ENCODE measurements at places on chromosomes 11 and 22.

DNA sequence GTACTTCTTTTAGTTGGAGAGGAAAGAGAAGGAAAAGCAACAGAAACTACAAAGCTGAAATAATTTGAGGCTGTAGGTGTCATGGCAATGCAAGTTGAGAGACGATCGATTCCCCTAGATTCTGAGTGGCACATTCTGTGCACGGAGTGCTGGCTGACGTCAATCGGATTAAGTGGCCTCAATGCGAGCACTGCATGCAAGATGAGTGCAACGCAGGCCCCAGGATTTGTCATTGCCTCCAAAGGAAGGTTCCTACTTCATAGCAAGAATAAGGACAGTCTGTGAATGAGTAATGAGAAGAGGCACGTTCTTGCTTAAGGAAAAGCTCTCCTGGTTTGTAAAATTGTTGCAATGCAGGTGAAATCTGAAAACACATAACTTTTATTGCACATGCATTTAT lies 892.4 kb downstream of the KCNA4 start:
- no peak for DNase-seq

DNA sequence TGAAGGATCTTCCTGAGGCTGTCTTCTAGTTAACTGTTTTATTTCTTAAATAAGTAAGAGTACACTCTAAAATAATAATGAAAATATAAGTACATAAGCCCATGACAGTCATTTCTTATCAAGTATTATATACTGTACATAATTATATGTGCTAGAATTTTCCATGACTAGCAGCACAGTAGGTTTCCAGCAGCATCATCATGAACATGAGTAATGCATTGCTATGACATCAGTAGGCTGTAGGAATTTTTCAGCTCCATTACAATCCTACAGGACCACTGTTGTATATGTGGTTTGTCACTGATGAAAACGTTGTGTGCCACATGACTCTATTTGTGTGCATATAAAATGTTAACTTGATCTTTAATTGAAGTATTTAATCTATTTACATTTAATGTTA lies 22.0 kb downstream of the ZNF202 start:
- no peak for DNase-seq

DNA sequence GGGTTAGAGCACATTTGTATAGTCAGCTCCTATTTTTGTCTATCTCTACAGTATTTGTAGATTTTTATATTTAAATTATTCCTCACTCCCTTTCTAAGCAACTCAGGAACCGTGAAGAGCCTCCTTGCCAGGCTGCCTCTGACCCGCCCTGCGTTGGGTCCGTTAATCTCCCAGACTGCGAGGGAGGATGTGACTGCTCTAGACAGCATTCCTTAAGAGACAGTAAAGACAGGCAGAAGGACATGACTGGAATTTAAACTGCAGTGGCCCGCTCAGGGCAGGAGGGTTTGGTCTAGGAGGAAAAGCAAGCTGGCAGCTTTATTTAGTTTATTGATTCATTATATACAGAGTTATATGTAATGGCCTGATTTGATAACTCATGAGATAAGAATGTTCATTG lies 413.7 kb downstream of the TMEM135 start:
- no peak for DNase-seq

DNA sequence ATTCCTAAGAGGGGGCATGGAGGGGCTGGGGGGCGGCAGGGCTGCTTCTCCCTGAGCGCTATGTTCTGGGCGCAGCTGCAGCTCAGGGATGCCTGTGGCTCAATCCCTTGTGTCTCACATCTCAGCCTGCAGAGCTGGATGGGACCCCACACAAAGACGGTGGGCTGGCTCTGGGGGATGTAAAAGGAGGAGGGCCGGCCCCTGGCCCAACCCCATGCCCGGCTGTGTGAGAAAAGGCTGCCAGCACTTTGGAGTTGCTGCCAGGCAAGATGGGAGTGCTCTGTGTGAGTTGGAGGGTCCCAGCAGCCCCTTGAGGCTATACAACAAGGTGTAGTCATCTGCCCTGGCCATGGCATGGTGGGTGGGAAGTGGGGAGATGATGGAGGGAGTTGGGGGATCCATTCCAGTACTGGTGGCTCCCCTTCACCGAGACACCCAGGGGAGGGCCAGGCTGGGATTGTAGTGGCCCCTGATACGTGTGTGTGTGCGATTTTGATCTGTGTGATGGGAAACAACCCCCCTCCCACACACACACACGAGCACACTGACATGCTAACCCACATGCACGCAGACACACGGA lies 1.3 kb upstream of the TBX10 start:
- no peak for DNase-seq

GRCh38 chr11:70566768-70567530 lies 168.6 kb downstream of the CTTN start:
- no peak for DNase-seq

DNA sequence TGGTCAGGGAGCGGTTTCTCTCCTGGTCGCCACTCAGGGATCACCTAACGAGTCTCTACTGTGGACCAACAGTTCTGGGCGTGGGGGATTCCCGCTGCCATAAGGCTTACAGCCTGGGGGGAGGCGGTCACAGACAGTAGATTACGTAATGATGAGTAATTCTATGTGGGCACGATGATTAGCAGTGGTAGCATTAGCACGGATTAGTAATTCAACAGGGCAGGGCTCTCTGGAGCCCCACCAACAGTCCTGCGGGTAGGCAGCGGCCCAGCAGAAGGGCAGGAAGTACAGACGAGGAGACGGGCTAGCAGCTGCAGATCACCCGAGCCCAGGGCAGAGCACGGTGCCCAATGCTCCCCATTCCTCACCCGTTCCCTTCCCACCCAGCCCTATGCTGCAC lies 3.6 kb downstream of the SHISAL1 start:
- no peak for DNase-seq

DNA sequence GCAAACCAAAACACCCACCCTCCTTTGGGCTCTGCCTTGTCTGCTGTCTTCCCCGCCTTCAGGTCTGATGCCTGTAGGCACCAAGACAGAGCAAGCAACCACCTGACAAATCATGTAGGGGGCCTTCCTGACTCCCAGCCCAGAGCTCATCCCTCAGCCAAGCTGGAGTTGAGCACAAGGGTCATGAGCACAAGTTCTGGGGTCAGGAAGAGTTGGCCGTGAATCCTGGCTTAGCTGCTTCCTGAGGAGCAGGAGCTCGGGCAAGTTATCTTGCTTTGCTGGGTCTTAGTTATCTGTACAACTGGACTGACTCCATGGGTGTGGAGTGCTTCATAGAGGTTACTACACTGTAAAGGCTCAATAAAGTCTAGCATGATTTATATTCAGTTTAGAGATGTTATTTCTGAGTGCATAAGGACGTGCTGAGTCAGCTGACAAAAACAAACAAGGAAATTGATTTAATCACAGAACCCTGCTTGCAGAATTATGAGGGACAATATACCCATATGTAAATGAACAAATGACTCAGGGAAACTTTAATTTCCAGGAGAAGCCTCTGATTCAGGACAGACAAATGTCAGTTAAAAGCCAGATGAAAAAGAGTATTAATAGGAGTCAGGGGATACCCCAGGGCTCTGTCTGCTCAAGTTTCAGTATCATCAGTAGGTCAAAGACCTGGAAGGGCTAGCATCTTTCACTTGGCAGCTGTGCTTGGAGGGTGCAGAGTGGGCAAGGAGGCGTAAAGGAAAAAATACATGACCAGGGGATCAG lies 15.0 kb upstream of the APOA1 start:
- DNase-seq: no peak

DNA sequence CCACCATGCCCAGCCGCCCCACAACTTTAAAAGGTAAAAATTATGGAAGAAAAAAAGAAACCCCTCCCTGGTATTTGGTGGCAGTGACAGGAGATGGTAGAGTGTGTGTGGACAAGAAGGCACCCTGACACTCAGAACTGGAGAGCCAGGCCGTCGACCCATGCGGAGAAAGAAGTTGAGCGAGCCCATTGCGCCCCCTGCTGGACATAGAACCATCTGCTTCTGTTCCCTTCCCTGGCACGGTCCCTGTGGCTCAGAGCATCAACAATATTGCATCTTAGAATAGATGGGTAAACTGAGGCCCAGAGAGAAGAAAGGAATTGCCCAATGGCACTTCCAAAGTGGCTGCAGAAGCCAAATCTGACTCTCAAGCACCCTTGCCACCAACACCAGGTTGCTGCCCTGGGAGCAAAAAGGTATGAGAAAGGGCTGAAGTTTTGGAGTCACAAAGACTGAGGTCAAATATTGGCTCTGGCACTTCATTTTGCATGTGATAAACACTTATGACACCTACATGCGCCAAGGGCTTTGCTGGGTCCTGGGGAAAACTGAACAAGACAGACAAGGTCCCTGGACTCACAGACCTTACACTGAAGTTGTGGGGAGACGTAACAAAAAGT lies 8.6 kb downstream of the MRPL11 start:
- DNase-seq: peak; percentile 71

DNA sequence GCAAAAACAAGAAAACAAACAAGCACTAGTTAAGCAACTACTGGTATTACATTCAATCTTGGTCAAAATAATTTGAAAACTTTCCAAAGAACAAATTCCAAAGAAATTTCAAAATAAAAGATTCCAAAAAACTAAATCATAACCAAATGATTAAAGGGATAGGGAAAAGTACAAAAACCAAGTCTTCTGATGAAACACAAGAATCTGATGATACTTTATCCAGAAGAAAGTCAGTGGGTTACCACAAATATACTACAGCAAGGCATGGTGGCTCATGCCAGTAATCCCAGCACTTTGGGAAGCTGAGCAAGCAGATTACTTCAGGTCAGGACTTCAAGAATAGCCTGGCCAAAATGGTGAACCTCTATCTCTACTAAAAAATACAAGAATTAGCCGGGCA lies 59.1 kb downstream of the NUP98 start:
- DNase-seq: no peak

- no peak for DNase-seq
Measured at GRCh38 chr22:41831383-41831782, 1.5 kb upstream of the SREBF2 start.

GRCh38 chr11:4416306-4416705 lies 22.8 kb upstream of the TRIM21 start:
- no peak for DNase-seq

DNA sequence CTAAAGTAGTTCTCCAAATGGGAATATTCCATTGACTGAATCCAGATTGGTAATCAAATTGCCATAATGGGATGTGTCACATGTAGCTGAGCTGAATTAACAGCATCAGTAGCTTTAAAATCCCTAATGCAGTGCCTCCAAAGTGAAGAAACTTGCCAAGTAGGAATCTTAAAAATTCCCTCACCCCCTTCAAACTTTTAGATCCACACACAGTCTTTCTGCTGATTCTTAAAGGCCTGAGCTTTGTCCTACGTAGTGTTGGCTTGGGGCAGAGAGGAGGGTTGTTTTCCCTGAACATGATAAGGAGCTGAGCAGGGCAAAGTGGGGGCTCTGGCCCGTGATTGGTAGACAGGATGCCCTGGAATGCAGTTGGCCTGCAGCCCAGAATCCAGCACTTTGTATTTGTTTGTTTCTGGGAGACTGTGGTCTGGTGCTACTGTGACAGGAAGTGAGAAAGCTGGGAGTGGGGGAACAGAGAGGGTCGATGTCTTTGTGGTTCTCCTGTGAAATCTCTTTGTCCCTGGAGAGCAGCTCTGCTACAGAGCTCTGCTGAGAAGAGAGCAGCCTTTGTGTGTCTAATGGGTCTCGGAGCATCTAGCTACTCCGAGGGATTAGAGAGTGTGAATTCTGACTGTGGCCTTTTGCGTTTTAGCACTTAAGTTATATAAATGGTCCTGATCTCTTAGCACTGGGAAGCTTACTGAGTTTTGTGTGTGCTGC lies 16.9 kb downstream of the CTNND1 start:
- DNase-seq: no peak

DNA sequence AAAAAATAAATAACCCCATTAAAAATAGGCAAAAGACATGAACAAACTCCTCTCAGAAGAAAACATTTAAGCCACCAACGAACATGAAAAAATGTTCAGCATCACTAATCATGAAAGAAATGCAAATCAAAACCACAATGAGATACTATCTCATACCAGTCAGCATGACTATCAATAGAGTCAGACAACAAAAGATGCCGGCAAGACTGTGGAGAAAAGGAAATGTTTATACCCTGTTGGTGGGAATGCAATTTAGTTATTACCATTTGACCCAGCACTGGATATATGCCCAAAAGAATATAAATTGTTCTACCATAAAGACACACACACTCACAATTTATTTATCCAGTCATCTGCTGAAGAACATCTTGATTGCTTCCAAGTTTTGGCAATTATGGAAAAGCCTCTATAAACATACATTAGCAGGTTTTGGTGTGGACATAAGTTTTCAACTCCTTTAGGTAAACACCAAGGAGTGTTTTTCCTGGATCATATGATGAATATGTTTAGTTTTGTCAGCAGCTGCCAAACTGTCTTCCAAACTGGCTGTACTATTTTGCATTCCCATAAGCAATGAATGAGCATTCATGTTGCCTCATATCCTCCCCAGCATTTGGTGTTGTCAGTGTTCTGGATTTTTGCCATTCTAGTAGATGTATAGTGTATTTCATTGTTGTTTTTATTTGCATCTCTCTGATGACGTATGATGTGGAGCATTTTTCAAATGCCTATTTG lies 28.0 kb downstream of the OR8D1 start:
- no peak for DNase-seq

DNA sequence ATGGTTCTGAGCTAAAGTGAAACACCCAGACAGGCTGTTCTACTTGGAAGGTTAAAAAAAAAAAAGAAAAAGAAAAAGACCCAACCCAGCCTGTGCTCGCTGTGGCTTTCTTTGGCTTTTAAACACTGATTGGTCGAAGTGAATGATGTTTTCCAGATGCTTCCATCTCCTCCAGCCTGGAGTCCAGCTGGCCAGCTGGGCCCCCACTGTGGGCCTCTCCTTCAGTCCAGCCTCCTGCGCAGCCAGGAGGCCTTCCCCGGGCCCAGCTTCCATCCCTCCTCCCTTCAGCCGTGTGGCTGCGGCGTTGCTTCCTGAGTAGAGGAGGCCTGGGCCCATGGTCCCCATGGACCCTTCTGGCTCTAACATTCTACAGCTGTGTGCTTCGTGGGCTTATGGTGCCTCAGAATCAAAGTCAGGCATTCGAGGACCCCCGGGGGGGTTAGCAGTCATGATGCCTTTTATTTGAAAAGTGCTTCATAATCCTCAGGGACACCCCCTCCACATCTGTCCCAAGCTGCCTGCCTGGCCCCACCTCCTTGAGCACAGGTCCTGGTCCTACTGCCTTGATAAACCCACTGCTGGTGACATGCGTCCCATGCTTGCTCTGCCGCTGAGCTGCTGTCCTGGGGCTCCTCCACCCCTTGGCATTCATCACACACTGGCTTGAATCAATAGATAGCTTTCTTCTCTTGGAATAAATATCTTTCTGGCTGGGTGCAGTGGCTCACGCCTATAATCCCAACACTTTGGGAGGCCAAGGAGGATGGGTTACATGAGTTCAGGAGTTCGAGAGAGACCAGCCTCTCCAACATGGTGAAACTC lies 42.2 kb upstream of the FBLN1 start:
- DNase-seq: no peak

GRCh38 chr11:95341221-95341620 lies 110.2 kb upstream of the SESN3 start:
- no peak for DNase-seq
